ENCODE measurements at places on chromosomes 16 and 17.

GRCh38 chr17:80725517-80725916 is 180.9 kb downstream of the RPTOR start:
- no peak for DNase-seq

- DNase-seq = no peak
Measured at GRCh38 chr17:74455821-74456220, 10.6 kb upstream of the CD300A start.

DNA sequence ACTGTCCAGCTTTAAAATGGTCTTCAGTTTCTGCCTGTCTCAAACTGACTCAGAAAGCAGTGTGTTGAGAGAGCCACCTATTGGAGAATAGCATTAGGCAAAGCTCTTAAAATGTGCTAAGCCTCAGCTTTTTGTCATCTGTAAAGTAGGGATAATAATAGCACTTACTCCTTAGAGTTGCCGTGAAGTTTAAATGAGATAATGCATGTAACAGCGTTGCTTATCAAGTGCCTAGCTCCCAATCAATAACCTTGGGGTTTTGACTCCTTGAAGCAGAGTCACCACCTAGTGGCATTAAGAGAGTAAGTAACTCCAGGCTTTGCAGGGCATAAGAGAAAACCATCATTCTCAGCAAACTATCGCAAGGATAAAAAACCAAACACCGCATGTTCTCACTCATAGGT is 163.3 kb downstream of the HS3ST2 start:
- no peak for DNase-seq

DNA sequence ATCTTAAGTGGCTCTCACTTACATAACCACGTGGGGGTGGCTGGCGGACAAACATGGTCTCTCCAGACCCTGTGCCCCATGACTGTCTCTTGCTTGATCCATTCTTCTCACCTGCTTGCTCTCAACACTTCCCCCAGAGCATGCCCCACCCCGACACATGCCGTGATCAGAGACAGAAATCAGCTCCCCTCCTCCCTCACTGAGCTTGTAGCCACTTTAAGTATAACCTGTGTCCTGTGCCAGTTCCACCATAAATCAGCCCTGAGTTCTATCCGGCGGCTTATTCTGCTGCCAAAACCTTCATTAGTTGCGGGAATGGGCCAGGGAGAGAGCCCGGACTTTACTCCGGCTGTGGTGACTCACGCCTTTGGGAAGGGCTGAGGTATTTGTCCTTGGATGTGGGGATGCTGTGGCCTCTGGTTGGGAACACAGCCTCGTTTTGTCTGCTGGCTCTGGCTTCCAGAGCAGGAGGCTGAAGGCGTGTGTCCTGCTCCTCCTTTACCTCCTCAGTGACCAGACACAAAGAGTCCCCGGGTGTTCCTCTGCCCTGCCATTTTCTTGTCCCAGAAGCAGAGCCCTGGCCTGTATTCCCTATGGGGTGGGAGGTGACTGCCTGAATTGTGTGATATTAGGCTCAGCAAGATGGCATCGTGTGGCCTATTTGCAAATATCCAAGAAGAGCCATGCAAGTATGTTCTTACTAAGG is 21.1 kb downstream of the ANKRD40 start:
- no peak for DNase-seq
